Osteocyte (in vitro differentiated cells): ENCODE measurements at places on chromosomes 3 and 15.

- no peak for DNase-seq
Observed at GRCh38 chr3:151282921-151283320, 4.6 kb upstream of the P2RY14 start.

- no peak for DNase-seq
Observed at GRCh38 chr3:69385123-69385722, 665 bp downstream of the FRMD4B start.

DNA sequence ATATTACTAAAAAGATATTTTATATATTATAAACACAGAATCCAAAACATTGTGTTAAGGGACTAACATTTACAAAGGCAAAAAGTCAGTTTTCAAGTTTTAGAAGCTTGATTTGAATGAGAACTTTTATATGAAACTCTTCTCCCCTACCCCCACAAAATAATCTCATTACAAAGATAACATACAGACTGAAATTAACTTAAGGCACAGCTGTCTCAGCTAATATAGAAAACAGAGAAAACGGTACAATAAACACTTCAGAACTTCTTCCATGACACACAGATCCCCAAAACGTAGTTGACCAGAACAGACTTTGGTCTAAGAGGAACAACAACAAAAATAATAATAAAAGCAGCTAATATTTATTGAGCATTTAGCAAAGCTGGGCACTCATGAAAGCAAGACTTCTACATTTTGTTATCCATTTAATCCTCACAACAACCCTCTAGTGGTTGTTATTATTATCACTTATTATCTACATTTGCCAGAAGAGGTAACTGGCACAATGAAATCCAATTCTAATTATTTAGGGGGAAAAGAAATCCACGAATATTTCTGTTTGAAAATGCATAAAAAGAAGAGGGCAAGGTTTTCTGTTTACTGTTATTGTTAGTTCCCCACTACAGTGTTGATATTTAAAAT lies 68.1 kb downstream of the PFN2 start:
- no peak for DNase-seq

DNA sequence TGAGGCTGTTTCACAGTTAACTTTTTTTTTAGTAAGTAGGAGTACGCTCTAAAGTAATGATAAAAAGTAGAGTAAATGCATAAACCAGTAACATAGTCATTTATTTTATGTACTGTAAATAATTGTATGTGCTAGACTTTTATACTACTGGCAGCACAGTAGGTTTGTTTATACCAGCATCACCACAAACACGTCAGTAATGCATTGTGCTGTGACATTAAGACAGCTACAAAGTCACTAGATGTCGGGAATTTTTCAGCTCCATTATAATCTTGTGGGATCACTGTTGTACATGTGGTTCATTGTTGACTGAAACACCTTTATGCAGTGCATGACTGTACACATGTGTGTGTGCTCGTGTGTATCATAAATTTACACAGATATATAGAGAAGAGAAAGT lies 618.0 kb upstream of the ADAMTS9 start:
- DNase-seq, result no peak

DNA sequence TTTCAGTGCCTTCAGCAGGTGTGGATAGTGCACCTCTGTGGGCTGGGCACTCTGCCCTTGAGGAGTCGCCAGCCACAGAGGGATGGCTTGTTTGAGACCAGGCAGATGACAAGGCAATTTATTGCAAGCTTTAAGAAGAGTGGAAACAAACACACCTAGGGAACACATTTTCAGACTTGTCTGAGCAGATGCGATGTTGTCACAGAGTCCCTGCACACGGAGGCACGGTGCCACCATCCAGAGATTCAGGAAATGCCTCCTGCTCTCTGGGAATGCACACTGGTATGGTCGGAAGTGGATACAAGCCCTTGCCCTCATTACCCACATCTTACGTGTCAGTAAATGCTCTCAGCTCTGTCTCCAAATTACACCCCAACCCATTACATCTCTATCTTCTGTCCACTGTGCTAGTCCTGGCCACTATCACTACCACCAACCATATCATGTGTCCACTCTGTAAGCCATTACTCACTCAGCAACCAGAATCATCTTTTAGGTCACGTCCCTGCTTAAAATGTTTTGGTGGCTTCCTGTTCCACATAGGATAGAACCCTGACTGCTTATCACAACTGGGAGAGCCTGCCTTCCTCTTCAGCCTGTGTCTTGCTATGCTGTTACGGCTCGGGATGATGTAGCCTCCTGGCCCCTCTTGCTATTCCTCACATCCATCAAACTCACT lies 196.9 kb downstream of the SLCO3A1 start:
- DNase-seq, result no peak

DNA sequence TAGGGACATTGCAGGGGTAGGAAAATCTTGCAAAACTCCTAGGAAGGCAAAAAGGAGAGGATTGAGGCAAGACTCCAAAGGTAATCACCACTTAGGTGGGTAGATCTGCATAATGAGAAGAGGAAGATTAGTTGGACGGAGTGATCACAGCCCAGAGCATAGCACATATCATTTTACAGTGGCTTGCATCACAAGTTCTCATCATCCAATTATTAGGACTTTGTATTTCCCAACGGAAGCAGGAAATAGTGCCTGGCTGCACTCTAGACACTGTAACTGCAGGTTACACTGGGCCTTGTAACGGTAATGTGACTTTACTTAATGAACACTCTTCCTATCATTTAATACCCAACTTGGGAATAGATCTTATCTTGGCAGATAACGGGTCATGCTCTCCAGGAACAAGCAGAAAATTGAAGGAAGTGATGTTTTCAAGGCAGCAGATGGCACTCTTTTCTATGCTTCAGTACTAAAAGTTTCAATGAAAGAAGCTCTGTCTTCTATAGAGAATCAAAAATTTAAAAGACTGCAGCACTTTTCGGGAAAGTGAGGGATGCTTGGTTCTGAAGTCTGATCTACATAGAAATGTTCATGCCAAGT lies 101.9 kb upstream of the KCNMB2 start:
- DNase-seq, result no peak

DNA sequence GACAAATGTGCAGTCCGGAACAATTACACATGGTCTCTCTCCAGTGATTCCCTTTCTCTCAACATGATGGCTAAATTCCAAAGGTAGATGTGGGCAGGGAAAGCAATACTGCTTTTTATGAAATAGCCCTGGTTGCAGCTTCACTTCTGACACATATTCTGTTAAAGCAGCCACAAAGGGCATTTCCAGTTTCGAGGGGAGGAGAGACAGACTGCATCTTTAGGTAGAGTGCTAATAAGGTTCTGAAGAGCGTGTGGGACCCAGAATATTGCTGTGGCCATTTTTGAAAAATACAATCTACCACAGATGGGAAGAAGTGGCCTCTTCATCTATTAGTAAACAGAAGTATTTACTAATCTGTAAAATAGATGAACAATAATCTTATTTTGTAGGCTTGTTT lies 139.3 kb upstream of the PEX5L start:
- no peak for DNase-seq

DNA sequence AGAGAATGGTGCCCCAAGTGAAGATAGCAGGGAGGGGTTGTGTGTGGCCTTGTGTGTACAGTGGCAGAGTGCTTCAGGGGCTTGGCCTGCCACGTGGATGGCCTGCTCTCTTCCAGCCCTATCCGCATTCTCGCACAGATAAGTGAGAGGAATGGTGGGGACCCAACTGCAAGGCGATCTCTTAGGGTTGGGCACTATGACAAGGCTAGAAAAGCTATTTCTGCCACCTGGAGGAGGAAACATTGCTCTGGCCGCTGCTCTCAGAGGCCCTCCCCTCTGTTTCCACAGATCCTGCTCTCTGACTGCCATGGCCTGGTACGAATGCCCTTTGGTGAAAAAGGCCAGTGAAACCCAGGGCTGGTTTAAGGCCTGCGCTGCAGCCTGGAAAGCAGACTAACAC lies 20.6 kb downstream of the EEFSEC start:
- DNase-seq, result no peak
